ENCODE measurements at places on chromosomes 2 and 18.

GRCh38 chr18:63186520-63187222, 132.9 kb downstream of the BCL2 start:
- DNase-seq: no peak

DNA sequence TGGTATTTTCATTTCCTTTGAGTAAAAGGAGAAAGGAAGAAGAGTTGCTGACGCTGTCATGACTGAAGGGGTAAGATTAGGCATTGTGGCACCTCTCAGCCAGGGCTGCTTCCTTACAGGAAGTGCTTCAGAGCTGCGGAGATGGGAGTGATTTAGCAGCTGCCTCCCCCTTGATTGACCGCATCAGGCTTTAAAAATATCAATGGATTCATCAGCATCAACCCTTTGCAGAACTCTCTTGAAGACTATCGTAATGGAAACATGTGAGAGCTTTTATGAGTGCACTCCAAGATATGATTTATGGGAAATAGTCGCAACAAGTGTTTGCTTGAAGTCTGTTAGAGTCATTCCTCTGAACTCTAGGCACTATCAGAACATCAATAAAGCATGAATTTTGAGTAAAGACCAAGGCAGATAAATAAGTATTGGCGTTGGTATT, 141.1 kb downstream of the CSRNP3 start:
- no peak for DNase-seq

DNA sequence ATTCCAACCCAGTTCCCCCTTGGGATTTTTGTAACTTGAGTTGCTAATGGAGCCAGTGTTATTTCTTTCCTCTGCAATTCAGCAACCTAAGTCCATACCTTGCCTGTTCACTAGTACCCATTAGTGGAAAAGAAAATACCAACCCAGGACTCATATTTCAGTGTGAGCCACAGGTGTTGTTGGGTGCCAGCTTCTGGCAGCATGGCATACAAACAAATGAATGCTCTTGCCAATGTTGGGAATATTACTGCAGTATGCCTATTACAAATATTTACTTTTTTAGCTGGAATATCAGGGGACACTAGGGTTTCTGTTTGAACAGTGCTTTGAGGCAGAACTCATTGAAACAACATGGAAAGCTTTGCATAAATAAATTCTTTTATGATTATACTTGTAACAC, 130.2 kb downstream of the NCKAP5 start:
- DNase-seq: no peak

- DNase-seq: no peak
Observed at GRCh38 chr2:119415630-119416029, 16.0 kb upstream of the TMEM37 start.

GRCh38 chr2:30261695-30262211, 30.4 kb downstream of the LBH start:
- DNase-seq: no peak

- DNase-seq: no peak
Observed at GRCh38 chr2:69734035-69734611, 7.8 kb upstream of the ANXA4 start.

GRCh38 chr2:30765876-30766470, 41.3 kb downstream of the CAPN13 start:
- no peak for DNase-seq

- no peak for DNase-seq
Observed at GRCh38 chr2:28082131-28082530, 191.6 kb downstream of the BABAM2 start.

- no peak for DNase-seq
Observed at GRCh38 chr2:231957913-231958763, 3.4 kb upstream of the DIS3L2 start.

DNA sequence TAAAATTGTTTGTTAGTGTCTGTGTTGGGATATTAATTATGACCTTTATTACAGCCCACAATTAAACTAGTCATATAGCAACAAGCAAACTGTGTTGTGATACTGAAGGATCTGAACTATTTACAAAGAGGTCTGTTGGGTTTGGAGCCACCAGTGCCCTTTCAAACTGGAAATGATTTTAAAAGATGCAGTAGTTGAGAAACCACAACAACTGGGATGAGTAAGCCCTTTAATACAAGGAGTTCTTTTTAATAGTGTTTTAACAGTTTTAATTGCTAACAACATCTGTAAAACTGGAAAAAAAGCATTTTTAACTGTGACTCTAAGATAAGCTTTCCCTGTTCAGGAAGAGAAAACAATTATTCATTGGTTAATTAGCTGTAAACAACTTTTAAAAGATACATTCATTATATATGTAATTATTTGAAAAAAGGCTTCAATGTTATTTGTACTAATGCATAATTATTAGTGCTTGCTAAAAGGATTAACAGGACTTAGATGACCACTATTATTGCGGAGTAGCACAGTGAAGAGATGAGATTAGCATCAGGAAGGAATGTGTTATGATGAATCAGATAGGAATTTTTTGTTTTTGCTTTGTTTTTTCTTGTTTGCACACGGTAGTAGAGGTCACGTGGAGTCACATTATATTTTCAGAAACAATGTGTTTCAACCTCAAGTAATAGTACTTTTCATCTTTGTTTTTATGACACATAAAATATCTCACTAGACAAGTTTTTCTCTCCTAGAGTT, 392.7 kb upstream of the FANCL start:
- no peak for DNase-seq
